ENCODE measurements at places on chromosomes 2 and 18.
A peak's percentile ranks its signal among the peaks of the same experiment; 100 is the strongest.

DNA sequence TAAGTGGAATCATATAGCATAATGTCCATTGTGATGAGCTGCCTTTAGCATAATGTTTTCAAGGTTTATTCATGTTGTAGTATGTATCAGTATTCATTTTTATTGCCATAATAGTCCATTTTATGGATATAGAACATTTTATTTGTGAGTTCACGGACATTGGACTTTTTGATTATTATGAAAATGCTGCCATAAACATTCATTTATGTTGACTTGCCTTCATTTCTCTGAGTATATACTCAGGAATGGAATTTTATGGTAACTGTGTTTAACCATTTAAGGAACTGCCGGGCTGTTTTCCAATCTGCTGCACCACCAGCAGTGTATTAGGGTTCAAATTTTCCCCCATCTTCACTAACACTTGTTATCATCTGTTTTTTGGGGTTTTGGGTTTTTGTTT is 12.2 kb downstream of the CREB1 start:
- no peak for DNase-seq

GRCh38 chr2:62527478-62528210 is 21.6 kb upstream of the TMEM17 start:
- DNase-seq: no peak

DNA sequence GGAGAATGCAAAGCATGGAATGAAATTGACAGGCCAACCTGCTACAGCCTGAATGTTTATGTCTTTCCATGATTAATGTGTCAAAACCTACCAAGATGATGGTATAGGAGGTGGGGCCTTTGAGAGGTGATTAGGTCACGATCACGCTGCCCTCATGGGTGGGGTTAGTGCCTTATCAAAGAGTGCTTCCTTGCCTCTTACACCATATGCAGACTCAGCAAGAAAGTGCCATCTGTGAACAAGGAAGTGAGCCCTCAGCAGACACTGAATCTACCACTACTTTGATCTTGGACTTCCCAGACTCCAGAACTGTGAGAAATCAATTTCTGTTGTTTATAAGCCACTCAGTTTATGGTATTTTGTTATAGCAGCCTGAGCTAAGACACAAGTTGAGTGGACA is 147.5 kb upstream of the BCL2L11 start:
- DNase-seq: no peak

DNA sequence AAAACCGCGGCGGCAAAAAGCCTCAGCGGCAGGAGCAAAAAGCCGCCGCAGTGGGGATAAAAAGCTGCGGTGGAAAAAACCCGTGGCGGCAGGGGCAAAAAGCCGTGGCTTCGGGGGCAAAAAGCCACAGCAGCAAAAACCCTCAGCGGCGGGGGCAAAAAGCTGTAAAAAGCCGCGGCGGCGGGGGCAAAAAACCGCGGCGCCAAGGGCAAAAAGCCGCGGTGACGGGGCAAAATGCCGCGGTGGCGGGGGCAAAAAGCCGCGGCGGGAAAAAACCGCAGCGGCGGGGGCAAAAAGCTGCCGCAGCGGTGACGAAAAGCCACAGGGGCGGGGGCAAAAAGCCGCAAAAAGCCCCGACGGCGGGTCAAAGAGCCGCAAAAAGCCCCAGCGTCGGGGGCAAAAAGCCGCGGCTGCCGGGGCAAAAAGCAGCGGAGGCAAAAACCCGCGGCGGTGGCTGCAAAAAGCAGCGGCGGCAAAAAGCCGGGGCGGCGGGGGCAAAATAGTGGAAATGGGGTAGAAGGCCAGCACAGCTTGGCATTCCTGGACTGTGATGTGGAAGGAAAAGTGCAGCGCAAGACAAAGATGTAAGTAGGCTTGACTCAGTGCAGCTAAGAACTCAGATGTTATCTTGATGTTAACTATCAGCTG is 151.8 kb downstream of the ANKRD30BL start:
- no peak for DNase-seq

- no peak for DNase-seq
These were observed 112.3 kb upstream of the CHAC2 start for GRCh38 chr2:53655256-53655655.

- DNase-seq: no peak
These were observed 72.8 kb downstream of the FMNL2 start for GRCh38 chr2:152407806-152408205.

GRCh38 chr2:231554327-231554726 is 24.1 kb upstream of the NMUR1 start:
- DNase-seq: no peak

DNA sequence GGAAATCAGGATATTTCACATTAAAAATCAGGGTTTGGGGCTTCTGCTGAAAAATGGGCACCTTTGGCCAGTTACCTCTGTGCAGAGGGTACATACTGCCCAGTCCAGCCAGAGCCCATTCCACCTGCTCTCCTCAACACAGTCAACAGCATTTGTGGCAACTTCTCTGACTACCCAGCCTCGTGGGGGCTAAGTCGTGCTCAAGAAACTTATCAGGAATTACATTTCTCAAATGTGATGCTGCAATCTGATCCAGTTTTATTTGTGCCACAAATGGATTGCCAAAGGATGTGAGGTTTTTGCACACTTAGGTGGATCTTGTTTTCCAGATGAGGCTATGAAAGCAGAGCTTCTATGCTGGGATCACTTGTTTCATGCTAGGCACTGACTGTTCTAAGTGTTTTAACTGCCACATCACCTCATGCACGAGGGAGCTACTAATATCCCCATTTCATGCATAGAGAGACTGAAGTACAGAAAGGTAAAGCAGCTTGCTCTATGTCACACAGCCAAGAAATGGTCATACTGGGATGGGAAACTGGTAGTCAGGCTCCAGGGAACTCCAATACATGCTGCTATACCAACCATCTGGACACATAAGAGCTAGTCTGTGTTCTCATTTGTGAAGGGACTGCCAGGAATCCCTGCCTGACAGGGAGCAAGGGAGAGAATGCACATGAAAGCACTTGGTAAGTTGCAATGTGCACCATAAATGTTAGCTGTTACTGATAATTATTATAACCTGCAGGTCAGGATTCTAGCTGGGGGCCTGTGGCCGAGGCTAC is 89.0 kb upstream of the HK2 start:
- no peak for DNase-seq

GRCh38 chr2:106157416-106157815 is 36.7 kb downstream of the UXS1 start:
- DNase-seq: no peak

GRCh38 chr18:57440331-57441070 is 5.3 kb downstream of the ONECUT2 start:
- no peak for DNase-seq

- no peak for DNase-seq
These were observed 5.5 kb upstream of the MGAT4A start for GRCh38 chr2:98736464-98736889.

GRCh38 chr18:62898359-62898758 is 183.0 kb downstream of the PHLPP1 start:
- DNase-seq: no peak

GRCh38 chr2:58155160-58155778 is 85.9 kb downstream of the FANCL start:
- DNase-seq: no peak

DNA sequence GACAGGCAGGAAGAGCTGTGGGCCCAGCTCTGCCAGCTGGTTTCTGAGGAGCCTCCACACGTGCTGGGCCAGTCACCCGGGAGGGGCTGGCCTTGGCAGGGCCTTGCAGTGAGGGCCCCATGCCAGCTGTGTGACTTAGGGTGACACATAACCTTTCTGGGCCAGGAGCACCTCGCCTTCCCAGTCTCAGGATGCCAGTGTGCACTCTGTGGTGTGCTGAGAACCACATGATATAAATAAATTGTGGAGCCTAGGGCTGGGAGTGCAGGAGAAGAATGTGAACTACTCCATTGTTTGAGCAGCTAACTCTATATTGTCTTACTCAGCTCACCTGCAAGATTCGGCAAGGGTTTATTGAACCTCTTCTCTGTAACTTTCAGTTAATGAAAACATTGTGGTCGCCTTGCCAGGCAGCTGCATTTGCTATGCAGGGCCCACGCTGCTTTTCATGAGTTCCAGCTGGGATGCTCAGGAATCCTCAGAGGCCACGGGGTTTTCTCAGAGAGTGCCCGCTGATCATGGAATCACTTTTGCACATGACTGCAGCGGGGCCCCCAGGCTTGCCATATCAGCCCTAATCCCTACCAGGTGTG is 222.3 kb downstream of the SH3RF3 start:
- DNase-seq: peak; percentile 68

DNA sequence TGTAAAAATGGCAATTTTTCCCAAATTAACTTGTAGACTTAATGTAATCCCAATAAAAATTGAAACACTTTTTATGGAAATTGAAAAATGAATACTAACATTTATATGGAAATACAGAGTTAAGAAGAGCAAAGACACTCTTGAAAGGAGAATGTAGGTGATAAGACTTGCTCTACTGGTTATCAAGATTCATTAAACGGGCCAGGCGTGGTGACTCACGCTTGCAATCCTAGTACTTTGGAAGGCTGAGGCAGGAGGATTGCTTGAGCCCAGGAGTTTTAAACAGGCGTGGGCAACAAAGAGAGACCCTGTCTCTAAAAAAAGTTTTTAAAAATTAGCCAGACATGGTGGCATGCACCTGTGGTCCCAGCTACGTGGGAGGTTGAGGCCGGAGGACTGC is 29.5 kb upstream of the ZNF396 start:
- no peak for DNase-seq

- DNase-seq: no peak
These were observed 43.4 kb upstream of the OTOF start for GRCh38 chr2:26521054-26521912.

DNA sequence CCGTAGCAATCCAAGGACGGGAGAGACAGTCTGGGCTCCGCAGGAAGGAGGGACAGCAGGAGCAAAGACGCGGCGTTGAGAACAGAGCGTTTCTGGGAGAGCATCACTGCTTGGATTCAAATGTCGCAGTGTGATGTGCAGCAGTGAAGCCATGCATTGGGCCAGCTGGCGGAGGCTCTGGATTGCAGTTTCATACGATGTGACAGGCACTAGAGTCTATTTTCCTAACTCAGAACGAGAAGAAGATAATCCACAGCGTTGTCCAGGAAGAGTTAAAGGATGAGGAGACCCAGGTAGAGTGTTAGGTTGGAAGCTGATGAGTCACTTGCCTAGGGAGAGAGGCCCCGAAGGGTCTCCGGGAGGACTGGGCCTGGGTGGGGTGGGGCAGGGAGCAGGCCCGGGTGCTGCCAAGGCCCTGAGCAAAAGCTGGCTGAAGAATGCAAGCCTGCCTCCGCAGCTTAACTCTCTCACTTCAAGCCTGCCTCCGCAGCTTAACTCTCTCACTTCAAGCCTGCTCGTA is 17.7 kb upstream of the SEMA4C start:
- DNase-seq: no peak

DNA sequence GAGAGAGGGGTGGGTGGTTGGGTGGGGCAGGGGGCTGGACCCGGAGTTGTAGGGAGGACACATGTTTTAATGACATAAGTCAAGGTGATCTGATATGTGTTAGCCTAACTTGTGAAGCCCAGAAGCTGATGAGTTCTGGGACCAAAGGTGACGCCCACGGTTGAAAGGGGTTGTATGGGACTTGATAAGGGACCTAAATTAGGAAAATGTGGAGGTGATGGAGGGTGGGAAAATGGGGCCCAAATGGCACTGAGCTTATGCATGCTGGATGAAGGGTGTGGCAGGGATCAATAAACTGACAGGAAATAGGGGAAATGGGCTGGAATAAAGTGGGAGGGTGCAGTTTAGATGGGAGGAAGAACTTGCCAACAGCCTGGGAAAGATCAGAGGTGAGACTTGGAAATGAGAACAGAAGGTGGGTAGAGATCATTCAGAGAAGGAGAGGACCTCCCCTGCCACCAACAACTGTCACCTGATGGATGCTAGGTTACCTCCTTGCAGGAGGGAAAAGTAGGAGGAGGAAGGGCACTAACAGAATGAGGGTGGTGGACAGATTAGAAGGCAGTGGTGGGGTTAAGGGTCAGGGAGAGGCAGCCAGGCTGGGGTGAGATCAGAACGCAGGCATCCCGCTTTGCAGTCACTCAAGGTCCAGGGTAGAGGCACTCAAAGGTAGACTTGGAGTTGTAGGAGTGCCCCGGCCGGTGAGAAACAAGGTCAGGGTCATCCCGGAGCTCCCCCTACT is 15.3 kb downstream of the WNT10A start:
- no peak for DNase-seq

GRCh38 chr2:205662206-205662965 is 19.9 kb upstream of the NRP2 start:
- DNase-seq: no peak

- no peak for DNase-seq
These were observed 2.5 kb downstream of the SP100 start for GRCh38 chr2:230418341-230419016.

GRCh38 chr2:160194946-160195345 is 5.1 kb downstream of the ITGB6 start:
- DNase-seq: no peak

- no peak for DNase-seq
These were observed 23.0 kb upstream of the CEP68 start for GRCh38 chr2:65033178-65033577.

DNA sequence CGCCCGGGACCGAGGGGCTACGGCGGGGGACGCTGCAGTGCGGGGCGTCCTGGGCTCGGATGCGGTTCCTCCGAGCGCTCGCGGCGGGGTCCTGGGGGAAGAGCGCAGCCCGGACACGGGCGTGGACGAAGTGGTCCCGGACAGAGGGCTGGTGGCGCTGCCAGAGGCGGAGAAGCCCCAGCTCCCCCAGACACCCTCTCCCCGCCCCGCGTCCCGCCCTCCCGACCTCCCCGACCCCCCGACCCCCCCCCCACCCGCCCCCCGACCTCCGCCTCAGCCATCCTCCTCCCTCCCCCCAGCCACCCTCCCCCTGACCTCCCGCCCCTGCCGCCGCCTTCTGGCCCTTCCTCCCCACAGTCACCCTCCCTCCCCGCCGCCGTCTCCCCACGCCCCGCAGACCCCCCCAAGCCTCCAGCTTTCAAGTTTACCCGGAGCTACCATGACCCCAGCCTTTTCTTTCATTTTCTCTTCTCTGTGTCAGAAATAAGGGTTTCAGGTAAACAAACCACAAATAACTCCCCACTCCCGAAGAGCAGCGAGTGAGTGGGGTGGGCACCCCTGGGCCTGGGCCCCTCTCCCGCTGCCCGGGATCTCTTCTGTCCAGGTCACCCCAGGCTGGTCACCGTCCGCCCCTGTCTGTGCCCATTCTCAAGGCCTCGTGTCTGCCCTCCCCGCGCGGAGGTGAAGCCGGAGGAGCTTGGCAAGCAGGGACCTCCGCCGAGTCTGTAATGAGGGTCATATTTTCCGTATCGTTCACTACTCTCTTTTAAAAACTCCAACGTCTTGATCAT is 5.1 kb downstream of the NFATC1 start:
- no peak for DNase-seq

- no peak for DNase-seq
These were observed 25.3 kb downstream of the STK39 start for GRCh38 chr2:168222088-168222487.

DNA sequence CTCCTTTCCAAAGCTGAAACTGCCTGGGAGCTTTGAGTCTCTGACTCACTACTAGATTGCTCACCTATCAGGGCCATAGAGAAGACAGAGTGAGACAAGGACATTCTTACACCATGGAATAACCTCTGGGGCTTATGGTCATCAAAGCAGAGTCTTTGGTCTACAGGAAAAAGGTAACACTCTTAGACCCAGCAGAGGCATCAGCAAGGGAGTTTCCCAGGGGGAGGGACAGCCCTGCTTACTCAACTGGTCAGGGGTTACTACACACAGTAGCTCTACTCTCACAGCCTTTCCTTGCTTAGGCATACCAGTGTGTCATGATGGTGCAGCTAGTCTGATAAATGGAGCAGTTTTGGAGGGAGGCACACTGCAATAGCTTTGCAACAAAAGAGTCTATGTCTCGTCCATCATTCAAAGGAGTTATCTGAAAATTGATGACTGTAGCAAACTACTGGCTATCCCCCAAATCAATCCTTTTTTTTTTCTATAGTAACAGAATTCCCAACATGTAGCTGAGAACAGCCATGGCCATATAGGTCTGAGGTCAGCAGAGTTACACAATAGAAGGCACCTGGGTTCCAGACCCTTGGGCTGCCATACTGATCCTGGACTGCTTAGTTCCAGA is 22.4 kb upstream of the CD28 start:
- no peak for DNase-seq
